ENCODE measurements at places on chromosomes 4 and X.

DNA sequence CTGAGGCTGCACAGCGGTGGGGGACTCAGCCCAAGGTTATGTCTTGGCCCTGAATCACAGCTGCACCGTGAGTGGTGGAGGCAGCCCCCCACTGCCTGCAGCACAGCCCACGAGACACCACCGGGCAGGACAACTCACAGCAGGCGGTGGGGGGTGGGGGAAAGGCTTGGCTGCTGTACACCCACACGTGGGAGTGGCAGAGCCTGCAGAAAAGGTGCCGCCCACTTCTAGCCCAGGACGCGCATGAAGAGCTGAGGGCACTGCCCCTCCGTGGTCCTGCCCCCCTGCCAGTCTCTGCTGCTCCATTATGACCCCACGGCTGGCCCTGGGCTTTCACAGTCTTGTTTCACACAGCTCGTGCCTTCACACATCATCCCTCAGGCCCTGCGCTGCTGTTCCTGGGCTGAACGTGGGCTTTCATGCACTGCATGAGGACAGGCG, 40.8 kb downstream of the FGFRL1 start:
- DNase-seq = no peak

DNA sequence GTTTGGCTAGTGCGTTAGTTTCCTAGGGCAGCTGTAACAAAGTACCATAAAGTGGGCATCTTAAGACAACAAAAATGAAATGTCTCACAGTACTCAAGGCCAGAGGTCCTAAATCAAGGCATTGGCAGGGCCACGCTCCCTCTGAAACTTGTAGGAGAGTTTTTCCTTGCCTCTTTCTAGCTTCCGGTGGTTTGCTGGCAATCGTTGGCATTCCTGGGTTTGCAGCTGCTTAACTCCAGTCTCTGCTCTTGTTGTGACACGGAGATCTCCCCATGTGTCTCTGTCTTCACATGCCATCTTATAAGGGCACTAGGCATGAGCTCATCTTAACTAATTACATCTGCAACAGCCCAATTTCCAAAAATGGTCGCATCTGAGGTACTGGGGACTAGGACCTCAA, 362.0 kb upstream of the BOD1L1 start:
- no peak for DNase-seq

DNA sequence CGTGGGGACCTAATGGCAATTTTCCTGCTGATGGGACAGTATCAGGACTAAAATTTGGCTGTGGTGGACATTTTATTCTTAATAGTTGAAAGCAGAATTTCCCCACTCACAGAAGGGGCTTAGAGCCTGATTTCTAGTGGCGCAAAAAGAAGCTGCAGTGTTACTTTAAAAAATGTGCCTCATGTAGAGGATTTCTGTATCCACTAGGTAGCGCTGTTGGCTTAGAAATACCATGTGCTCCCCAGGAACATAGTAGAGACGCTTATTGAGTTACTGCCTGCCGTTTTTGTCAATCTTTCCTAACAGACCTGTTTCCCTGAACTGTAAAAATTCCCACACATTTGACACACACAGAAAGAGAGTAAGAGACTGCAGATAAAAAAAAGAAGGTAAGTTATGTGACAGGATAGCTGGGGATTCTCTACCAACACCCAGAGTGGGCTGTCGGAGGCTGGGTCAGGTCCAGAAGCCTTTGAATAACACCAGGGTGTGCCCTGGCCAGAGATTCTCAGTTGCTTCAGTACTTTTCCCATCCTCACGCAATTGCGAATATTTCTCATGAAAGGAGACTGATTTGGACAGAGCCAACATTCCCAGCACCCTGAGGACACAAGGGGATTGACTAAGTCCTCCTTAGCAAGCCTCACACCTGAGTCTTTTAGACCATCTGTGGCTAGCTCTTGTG, 88.4 kb downstream of the ZXDA start:
- peak; percentile 21 for DNase-seq

- DNase-seq = no peak
Observed at GRCh38 chr4:3320361-3321023, 27.7 kb downstream of the RGS12 start.

DNA sequence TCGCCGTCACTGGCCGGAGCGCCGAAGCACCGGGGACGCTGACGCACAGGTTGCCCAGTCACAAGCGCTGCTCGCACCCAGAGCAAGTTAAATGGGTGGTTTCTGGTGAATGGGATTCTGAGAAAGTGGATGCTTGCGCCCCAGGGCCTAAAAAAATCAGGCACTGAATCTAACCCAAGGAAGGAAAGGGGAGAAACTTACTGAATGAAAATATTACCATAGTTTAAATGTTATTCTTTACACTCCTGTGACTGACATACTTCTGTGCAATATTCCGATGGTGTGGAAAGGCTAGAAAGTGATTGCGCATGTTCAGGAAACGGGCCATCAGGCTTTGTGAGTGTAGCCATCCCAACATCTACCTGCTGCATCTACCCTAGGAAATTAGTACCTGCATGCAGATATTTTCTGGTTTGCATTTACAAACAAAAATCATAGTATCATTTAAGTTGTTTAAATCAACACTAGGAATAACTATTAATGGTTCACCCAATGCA, 838 bp upstream of the ABCG2 start:
- no peak for DNase-seq

DNA sequence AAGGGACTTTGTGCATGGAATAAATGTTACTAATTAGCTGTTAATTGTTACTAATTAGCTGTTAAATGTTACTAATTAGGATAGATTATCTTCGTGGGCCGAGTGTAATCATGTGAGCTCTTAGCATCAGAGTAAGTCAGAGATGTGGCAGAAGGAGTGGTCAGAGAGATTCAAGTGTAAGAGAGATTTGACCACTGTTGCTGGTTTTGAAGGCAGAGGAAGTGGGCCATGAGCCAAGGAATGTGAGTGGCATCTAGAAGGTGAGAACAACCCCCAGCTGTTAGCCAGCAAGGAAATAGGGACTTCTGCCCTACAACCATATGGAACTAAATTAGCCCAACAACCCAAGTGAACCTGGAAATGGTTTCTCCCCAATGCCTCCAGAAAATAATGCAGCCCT, 28.2 kb downstream of the ODAPH start:
- DNase-seq = no peak

- DNase-seq = no peak
Observed at GRCh38 chr4:138275216-138275615, 33.1 kb upstream of the SLC7A11 start.

DNA sequence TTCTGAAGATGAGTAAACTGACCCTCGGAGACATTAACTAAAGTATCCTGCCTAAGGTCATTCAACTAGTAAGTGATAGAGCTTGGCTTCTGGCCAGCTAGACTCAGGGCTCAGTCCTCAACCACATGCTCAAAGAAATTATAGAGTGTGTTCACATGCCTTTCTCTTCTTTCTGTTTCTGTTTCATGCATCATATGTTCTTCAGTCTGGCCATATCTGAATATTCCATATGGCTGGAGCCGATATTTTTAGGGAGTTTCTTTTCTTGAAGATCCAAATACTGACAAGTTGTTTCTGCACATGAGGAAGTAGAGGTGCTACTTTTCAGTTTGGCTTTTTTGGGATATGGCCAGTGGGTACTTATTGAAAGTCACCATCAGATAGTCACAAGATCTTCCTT, 44.9 kb downstream of the MMRN1 start:
- no peak for DNase-seq

DNA sequence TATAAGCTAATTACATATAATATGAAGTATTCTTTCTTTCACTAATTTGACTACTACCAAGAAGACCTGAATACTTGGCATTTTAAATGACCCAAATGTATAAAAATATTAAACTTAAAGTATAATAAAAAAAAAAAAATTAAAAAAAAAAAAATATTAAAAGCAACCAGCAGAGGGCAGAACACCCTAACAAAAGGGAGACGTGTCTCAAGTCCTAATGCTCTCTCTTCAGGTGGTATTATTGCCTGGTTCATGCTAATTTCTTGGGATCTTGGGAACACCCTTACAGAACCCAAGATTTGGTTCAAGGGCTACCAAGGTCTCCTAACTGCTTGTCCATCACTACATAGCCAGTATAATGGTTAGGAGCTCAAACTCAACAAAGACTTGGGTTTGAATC, 754.8 kb downstream of the RAB28 start:
- DNase-seq = no peak

- DNase-seq = no peak
Observed at GRCh38 chr4:158906073-158906472, 137.2 kb downstream of the FNIP2 start.

- DNase-seq = no peak
Observed at GRCh38 chrX:9907645-9908387, 59.3 kb upstream of the CLDN34 start.

DNA sequence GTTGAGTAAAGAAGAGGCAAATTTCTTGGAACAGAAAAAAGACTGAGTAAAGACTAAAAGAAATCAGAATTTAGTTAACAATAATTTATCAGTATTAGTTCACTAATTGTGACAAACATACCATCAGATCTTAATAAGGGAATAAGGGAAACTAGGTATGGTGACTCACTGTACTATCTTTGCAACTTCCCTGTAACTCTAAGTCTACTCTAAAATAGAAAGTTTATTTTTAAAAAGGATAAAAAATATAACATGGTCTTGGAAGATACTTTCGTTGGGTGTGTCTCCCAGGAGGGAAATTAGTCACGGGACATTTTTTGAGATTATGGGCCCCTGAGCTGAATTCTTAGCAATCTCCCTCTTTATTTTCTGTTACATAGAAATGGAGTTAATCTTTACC, 97.3 kb downstream of the EMCN start:
- no peak for DNase-seq

GRCh38 chr4:113882668-113883067, 96.8 kb downstream of the ARSJ start:
- DNase-seq = no peak

- DNase-seq = no peak
Observed at GRCh38 chr4:17511051-17511450, 839 bp downstream of the QDPR start.

DNA sequence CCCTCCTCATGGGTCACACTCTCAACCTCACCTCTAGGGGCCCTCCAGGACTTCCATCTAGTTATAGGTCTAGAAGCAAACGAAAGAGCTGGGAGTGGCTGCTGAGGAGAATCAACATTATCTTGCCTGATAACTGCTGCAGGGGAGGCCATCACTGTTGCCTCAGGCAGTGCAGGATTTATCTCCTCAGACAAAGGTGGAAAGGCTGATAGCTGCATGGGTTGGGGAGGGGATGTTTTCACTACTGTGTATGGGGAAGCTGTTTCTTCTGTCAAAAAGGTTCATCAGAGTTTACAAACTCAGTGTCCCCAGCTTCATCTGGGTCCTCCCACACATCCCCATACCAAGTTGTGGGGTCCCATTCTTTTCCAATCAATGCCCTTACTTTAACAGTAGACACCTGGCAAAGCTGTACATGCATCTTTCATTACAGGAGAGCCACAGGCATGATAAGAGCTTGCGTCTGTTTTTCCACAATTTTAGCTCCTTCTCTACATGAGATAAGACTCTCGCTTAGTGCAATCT, 17.6 kb upstream of the PRDM8 start:
- no peak for DNase-seq

DNA sequence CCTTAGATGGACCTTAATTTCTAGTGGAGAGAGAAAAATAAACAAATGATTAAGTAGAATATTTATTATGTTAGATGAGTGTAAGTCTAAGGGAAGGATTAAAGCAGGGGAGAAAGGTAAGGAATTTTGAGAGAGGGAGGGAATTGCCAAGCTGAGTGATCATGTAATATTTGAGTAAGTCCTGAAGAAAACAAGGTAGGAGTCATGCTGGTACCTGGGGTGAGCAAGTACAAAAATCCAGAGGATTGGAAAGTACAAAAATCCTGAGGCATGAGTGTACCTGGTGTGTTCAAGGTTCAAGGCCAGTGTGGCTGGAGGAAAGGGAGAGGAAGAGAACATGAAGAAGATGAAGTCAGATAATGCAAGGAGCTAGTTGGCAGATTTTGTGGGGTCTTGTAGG, 87.2 kb upstream of the MYOZ2 start:
- DNase-seq = no peak

GRCh38 chrX:148049441-148049840, 68.3 kb downstream of the FMR1NB start:
- DNase-seq = peak; percentile 5

DNA sequence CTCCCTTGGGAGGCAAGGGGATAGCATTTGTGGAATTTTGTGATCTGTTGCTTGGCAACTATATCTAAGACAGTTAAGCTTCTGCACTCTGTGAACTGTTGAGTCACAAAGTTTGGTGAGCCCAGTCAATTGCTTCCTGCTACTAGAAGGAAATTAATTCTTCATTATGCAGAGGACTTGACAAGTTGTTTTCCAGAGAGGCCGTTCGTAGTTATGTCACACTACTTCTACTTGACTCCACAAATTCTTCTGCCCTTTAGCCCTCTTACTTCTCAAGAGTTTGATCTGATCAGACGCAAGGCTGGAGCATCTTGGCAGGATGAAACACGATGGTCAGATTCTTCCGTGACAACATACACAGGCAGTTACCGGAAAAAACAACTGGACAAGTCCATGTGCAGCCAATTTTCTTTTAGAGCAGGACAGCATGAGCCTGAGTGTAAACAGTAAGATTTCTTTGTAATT, at the start of gene C4orf51:
Gene C4orf51 (plus strand): TSS at position 156 of the 465 bp plus-strand sequence. CDS start 58 bp downstream, at position 214.
- no peak for DNase-seq

DNA sequence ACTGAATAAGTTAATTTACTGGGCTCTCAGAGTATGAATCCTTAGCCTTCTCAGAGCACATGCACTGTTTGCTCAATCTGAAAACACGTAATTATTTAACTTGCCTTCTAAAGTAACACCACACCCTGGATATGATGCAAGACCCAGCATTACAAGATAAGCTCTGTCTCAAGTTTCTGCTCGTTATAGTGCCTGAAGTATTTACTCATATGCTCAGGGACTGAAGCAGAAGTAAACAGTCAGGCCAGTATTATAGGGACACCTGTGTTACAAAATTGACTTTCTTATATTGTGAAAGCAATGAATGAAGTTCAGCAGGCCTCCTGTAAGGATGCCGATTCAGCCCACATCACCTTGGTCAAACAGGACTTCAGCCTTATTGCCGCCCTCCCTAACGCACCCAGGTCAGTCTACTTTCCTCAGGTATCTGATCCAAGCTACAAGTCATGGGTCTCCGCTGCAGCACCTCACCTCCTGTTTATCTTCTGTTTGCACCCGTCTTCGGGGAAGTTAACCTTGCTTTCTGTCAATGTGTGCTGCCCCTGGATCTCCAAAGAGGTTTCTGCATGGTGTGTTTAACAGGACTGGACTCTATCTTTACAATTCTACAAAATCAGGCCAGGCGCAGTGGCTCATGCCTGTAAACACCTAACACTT, 42.8 kb upstream of the KLF3 start:
- DNase-seq = no peak

- no peak for DNase-seq
Observed at GRCh38 chr4:121777625-121778024, 12.7 kb upstream of the SMIM43 start.

- DNase-seq = no peak
Observed at GRCh38 chr4:683982-684622, 4.8 kb downstream of the SLC49A3 start.
